ENCODE measurements at places on chromosomes 5 and 9.
A peak's percentile ranks its signal among the peaks of the same experiment; 100 is the strongest.

GRCh38 chr5:86465052-86465838 lies 152.5 kb upstream of the COX7C start:
- no peak for DNase-seq

GRCh38 chr5:160462167-160462566 lies 40.5 kb downstream of the PTTG1 start:
- DNase-seq = no peak

DNA sequence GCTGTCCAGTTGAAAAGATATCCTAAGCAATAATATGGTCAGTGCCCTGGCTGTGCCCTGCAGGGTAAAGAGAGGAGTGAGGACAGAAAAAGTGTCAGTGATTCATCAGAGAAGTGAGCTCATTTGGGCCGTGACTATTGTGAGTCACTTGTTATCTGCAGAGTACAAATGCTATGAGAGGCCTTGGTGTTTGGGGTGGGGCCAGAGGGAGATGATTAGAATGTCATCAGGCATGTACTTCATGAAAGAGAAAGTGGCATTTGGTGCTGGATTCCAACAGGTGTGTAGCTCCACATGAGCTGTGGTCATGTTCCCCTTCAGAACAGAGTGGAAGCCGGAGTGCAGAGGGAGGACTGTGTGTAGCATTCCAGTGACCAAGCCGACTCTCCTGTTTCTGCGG lies 174.1 kb downstream of the KDM4C start:
- DNase-seq = no peak

DNA sequence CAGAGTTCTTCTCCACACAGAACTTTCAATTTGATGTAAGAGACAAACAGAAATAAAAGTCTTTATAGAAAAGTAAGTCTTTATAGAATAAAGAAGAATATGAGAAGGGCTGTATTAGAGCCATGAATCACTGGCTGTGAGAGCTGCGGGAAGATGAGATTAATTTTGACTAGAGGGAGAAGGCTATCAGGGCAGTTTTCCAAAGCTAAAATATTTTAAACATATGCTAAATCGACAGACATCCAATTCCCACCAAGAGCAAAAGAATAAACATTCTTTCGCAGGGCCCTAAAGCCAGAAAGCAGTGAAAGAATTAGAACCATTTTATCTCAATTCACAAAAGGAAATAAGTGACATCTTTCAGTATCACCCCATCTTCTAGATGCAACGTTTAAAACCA lies 208.3 kb upstream of the MAP3K1 start:
- DNase-seq = no peak

- DNase-seq = no peak
Measured at GRCh38 chr5:143352691-143353090, 50.8 kb downstream of the NR3C1 start.

- no peak for DNase-seq
Measured at GRCh38 chr5:30413540-30413939, 779.9 kb upstream of the CDH6 start.

DNA sequence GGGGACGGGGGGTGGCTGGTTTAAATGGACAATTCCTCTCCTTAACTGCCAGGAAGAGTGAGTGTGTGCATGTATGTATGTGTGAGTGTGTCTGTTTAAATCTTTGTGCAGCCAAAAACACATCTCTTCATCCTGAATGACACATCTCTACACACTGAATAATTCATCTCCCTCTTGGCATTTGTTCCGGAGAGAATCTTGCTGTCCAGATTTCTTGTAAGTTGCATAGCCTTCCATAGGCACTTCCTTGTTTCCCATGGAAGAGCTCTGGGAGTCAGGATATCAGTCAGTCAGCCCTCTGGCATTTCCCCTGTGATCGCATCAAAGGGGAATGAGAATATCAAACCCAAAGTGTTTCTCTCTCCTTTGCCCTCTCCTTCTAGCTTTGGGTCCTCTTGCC lies 74.7 kb downstream of the WWC1 start:
- DNase-seq = no peak

GRCh38 chr5:94072116-94072515 lies 330.7 kb upstream of the POU5F2 start:
- DNase-seq = no peak

DNA sequence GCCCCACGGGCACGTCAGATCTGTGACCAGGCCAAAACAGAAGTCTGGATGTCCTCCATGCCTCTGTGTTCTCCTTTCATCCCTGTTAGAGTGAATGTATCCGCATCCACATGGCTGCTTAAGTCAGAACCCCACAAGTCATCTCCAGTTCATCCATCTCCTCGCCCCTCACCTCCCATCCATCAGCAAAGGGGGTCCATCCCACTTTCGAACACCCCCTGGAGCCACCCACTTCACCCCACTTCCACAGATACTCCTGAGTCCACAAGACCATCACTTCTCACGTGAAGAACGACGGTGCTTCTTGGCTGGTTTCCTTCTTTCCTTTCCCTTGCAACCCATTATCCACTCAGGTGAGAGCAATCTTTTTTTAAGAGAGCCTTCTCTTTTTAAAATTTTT lies 3.5 kb upstream of the SPOCK1 start:
- no peak for DNase-seq

GRCh38 chr9:37148181-37148580 lies 27.8 kb downstream of the ZCCHC7 start:
- no peak for DNase-seq

GRCh38 chr5:139745132-139745799 lies 50.3 kb upstream of the PSD2 start:
- peak; percentile 74 for DNase-seq

DNA sequence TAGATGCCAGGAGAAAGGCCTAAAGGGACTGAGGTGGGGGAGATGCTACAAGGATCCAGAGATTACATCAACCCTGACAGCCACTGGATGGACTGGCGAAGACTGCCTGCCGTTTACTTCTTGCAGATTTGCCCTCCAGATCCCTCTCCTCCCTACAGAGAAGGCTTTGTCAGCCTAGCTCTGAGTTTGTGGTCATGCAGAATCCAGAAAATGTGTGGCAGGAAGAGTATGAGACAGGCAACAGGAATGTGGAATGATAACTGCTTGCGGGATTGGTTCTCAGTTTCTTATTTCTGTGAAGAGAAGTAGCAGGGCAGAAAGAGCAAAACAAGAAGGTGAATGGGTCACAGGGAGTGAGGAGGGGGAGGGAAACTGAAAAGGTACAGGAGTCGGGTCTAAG lies 129.6 kb downstream of the TLE1 start:
- no peak for DNase-seq

DNA sequence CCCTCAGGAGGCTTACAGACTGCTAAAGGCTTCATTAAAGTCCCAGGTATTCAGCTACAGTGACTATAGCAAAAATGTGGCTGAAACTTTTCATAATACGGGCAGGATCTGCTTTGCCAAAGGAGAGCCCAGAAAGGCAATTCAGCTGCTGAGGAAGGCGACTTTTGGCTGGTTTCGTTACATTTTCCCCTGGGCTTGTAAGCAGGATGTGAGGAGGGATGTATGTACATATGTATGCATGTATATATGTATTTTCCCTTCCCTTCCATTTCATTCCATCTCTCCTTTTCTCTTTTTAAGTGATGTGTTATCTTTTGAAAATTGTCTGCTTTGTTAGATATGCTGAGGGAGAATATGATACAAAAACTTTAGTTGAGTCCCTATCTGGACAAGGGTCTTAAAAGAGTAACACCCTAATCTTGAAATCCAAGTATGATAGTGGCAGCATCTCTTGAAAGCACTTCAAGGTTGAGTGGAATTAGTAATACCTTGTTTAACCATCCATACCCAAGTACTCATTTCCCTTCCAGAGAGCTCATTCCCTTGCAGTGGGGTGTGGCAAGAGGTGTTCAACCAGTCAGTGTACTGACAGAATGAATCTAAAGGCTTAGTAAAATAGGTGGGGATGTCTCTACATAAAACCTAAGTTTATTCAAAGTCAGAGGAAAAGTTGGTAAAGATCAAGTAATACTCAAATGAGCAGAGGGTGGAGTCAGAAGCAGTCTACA lies 28.7 kb downstream of the RAD1 start:
- no peak for DNase-seq

- DNase-seq = no peak
Measured at GRCh38 chr5:171681677-171682076, 103.9 kb upstream of the SMIM23 start.

DNA sequence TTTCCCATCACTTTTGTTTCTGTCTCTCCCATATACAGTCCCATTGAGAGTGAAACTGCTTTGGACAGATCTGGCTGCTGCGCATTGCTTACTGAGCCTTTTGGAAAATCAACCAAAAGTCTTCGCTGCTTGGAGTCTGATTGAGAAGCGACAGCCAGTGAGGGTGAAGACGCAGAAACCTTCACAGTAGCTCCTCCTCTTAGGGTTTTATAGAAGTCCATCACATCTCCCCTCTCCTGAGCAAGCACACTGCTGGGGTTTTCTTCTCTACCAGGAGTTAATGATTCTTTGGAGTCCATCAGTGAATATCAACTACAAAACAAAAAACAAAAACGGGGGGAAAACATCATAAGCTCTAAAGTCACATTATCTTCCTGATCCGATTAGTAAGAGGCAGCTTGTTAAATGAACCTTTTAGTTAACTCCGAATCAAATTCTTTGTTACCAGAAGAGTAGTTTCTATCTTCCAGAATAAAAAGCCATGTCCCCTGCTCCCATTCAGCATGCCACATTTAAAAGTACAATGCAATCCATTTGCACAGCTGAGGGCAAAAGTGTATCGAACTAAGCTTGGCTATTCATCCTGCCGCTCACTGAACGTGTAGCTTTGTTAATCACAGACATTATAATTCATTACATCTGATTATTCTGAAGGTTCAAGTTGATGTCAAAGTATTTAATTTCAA lies 2.8 kb downstream of the NR3C1 start:
- peak; percentile 53 for DNase-seq

DNA sequence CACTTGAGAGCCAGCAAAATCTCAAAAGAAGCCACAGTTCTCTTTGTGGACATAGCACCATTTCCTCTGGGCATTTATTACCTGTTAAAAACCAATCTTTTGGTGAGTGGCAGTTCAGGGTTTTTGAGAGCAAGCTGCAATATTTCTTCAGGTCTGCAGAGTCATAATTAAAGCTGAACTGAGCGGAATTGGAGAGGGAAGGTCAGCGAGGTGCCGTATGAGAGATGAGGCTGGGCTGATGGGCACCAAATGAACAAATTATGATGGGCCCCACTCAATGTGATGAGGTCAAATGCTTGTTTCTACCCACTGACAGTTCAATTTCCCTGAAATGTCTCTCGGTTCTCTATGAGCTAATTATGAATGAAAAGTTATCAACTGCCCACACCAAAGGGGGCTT lies 231.9 kb downstream of the AP3B1 start:
- no peak for DNase-seq

DNA sequence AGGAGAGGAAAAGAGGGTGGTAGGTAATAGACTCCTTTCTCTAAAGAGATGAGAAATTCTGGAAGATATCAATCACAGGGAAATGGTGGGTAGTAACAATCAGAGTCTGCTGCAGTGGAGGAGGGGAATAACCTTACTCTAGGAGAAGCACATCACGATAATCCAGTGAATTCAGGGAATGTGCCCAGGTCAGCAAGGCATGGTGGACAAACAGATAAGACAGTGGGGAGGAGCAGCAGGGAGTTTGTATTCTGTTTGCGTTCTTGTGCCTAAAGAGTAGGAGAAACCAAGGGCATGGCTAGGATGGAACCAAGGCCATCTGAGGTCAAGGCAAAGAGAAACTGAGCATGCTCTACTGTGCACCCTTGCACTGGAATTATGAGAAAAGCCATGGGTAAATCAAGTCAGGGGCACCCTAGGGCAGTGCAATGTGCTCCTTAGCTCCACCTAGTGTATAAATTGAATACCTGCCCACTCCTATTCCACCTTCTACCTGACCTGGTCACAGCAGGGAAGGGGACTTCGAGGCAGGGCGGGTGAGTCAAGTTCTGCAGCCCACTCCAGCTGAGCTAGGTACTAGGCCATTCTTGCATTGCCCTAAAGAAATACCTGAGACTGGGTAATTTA lies 31.6 kb downstream of the RETREG1 start:
- peak; percentile 14 for DNase-seq

- no peak for DNase-seq
Measured at GRCh38 chr5:129459450-129459776, 685 bp upstream of the ADAMTS19 start.

- no peak for DNase-seq
Measured at GRCh38 chr9:89699646-89700045, 94.8 kb downstream of the GADD45G start.

DNA sequence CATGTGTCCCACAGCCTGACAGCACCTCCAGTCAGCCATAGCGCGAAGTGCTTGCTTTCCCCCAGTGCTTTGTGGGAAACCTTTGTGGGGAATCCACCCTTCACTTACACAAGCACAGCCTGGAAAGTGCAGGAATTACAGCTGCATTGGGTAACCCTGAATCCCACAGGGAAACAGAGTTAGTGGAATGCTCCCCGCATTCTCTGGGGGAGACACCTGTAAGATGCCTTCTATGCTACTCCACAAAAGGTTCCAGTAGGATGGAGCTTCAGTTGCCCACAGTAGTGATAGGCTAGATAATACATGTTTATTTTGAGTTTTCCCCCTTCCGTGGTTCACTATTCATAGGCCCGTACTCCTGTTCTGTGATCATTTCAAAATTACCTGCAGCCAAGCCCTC lies 60.3 kb downstream of the TLE4 start:
- no peak for DNase-seq
